ENCODE measurements at places on chromosomes 3 and 15. TPM values are rescaled to one million over a fixed set of nuclear protein-coding genes. Genes with fewer than 3 reads are reported as not detected.

DNA sequence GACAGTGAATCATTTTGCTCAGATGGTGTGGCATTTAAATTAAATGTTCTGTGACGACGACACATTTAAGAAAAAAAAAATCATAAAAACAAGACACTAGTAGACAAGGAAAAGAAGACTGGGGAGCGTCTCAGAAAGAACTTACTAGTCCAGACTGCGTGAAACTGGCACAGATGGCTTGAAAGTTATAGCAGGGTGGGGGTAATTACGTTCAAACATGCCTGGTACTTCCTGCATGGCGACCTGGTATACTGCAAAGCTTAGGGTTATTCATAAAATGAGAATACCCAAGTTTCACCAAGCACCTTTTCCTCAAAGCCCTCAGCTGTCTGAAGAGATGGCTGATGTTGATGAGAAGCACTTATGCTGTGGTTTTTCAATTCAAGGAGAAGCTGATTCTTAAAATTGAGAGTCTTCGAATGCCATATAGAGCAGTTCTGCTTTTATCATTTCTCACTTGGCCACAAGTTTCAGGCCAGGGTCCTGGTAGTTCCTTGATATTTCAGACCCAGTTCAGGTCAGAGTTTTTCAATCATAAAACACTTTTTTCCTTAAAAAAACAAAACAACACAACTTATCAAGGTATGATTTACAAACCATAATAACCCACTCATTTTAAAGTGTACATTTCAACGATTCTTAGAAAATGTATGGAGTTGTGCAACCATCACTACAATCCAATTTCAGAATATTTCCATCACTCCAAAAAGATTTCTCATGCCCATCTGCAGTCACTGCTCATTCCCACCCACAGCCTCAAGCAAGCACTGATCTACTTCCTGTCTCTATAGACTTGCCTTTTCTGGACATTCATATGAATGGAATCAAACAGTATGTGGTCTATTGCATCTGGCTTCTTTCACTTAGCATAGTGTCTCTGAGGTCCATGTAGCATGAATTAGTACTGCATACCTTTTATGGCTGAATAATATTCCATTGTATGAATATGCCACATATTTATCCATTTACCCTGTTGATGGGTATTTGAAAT, 24.7 kb downstream of the PCOLCE2 start:
- H3K4me1 ChIP-seq: no peaks in the 10 kb centered on the region
- H3K27ac ChIP-seq: no peak overlapping the region
- no peak overlapping the region for H3K4me3 ChIP-seq
- no peaks in the 10 kb centered on the region for H3K36me3 ChIP-seq

DNA sequence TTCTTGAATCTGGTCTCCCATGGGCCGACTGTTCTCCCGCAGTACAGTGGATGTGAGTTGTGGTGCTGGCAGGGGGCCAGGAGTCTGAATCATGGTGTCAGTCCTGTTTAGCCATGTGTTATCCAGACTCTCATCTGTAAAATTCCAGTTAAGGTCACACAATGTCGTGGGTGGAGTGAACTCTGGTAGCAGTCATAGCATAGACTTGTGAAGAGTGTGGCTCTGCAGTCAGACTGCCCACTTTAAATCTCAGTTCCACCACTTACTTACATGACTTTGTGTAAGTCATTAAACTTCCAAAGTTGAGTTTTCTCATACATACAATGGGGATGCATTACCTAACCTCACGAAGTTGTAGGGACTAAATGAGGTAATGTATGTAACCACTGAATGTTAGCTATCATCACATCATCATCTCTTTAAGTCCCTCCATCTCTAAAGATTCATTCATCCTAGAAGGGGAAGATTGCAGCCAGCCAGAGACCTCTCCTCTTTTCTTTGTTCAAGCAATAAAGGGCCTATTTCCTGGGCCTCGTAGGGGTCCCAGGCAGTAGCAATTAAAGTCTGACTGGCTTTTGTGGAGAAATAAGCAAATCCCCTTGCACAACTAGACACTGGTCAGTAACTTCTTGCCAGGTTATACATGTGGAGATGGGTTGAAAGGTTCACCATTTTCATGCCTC, 93.9 kb downstream of the PCCB start:
- no peak overlapping the region for H3K4me3 ChIP-seq
- peak; percentile 79 for DNase-seq
- no peaks in the 10 kb centered on the region for H3K36me3 ChIP-seq
- peak overlapping the region; percentile 15 for H3K27ac ChIP-seq
- H3K27me3 ChIP-seq: no peaks in the 10 kb centered on the region

DNA sequence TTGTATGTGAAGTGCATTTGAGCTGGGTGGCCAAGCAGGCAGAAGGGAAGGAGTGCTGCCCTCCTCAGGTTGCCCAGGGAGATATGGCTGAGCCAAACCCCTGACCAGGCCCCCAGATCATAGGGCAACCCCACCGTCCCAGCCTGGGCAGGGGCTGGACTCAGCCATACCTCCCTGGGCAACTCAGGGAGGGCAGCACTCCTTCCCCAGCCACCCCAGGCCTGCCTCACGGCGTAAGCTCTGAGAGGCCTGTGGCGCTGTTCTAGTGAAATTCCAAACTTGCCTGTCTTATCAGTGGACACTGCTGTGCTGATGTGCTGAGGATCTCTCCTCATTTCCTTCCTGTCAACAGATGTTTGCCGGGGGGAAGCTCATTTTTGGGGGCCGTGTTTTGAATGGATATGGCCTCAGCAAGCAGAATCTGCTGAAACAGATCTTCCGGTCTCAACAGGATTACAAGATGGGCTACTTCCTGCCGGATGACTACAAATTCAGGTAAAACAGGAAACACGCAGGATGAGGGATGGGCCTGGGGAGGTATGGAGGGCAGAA, 57.6 kb upstream of the FGD5 start:
- H3K4me1 ChIP-seq: no peaks in the 10 kb centered on the region
- no peaks in the 10 kb centered on the region for H3K36me3 ChIP-seq
- no peak for DNase-seq
- H3K27ac ChIP-seq: no peak overlapping the region

- H3K4me1 ChIP-seq: no peaks in the 10 kb centered on the region
- H3K27me3 ChIP-seq: no peaks in the 10 kb centered on the region
- H3K36me3 ChIP-seq: no peaks in the 10 kb centered on the region
- no peak overlapping the region for H3K27ac ChIP-seq
- no peak for DNase-seq
Observed at GRCh38 chr3:163786416-163786815, 1291.9 kb downstream of the SI start.

DNA sequence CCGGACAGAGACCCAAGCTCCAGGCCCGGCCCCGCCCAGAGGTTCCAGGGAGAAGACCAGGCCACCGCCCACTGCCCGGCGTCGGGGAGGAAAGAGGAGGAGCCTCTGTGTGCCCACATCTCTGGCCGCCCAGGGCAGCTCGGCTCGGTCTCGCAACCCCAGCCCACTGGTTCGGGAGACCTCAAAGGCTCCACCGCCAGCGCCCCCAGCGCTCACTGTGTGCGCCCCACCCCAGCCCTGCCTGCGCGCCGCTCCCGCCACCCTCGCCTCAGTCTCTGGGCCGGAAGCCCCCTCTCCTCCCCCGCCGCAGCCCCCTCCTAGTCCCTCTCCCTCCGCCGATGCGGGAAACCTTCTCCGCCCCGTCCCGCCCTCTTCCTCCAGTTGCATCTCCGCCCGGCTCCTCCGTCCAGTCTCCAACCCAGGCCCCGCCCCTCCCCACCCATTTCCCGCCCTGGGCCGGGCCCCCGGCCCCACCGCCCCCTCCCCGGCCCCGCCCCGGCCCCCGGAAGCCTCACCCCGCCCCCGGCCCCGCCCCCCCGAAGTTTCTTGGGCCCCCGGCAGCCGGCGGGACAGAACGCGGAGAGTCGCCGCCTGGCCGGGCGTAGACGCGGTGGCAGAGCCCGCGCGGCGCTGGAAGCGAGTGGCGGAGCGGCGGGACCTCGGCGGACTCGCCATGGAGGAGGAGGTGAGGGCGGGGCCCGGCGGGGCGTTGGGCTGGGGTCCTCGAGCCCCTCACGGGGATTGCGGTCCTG, at the start of gene PLEKHO2:
PLEKHO2 (plus strand) TSS at position 572 of the 752 bp plus-strand sequence; CDS start at position 674, 102 bp downstream.
- peak; percentile 89 for DNase-seq
- H3K27ac ChIP-seq: peak within 1 kb of the TSS; percentile 91
- H3K36me3 ChIP-seq: no peaks in the 10 kb centered on the region
- peaks cover 22% of the 10 kb centered on the region for H3K4me1 ChIP-seq
- H3K27me3 ChIP-seq: no peaks in the 10 kb centered on the region

DNA sequence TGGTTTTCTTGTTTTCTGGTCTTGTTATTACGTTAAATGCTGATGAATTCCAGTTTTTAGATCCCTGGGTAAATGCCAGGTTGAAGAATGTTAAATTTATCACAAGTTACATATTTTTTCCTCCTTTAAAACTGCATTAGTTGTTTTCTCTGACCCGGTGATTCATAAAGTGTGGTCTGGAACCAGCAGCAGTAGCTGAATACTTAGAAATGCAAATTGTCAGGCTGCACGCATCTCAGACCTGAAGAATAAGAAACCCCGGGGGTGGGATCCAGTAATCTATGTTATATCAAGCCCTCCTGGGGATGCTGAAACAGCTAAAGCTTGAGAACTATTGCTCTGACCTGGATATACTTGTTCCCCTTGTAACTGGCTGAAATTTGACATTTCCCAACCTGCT, 69.1 kb downstream of the PEX5L start:
- no peaks in the 10 kb centered on the region for H3K4me1 ChIP-seq
- DNase-seq: no peak
- H3K27ac ChIP-seq: no peak overlapping the region
- no peaks in the 10 kb centered on the region for H3K36me3 ChIP-seq

GRCh38 chr3:61964566-61964965, 403.2 kb downstream of the PTPRG start:
- no peak for DNase-seq
- peaks cover 20% of the 10 kb centered on the region for H3K4me1 ChIP-seq
- no peak overlapping the region for H3K4me3 ChIP-seq
- H3K27me3 ChIP-seq: no peaks in the 10 kb centered on the region
- H3K36me3 ChIP-seq: no peaks in the 10 kb centered on the region
- no peak overlapping the region for H3K27ac ChIP-seq

DNA sequence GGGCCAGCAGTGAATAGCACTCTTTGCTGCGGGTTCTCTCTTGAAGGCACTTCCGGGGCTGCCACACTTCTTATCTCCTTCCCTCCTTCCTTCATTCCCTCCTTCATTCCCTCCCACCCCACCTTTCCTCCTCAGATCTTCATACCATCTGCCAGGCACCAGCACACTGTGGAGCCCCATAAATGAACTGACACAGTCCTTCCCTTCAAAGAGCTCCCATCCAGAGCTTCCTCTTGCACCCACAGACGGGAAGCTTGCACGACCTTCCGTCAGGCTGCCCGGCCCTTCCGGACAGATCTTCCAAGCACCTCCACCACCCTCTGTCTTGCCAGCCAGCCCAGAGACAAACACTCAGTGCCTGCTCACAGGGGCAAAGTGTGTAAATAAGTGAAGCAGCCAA, 65.4 kb upstream of the HERC1 start:
- H3K27me3 ChIP-seq: no peaks in the 10 kb centered on the region
- no peaks in the 10 kb centered on the region for H3K36me3 ChIP-seq
- no peak overlapping the region for H3K4me3 ChIP-seq

DNA sequence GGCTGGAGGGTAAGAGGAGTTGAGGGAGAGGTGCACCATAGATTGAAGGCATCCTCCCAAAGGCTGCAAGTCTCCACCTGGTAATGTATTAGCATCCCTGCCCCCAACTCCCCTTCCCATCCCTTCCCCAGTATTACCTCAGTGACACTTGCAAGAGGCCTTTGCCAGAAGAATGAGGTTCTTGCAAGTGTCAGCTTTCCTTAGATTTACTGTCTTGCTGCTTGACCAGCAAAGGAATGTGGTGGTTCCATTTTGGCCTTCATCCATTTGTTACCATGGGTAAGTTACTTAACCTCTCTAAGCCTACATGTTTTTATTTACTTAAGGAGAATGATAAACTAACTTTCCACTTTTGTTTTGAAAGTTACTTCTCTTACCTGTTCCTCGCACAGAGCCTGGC, 108.9 kb downstream of the LRTM1 start:
- H3K36me3 ChIP-seq: no peaks in the 10 kb centered on the region
- no peak overlapping the region for H3K4me3 ChIP-seq
- no peaks in the 10 kb centered on the region for H3K27me3 ChIP-seq
- H3K4me1 ChIP-seq: peaks cover 3% of the 10 kb centered on the region
- no peak overlapping the region for H3K27ac ChIP-seq
- DNase-seq: no peak

DNA sequence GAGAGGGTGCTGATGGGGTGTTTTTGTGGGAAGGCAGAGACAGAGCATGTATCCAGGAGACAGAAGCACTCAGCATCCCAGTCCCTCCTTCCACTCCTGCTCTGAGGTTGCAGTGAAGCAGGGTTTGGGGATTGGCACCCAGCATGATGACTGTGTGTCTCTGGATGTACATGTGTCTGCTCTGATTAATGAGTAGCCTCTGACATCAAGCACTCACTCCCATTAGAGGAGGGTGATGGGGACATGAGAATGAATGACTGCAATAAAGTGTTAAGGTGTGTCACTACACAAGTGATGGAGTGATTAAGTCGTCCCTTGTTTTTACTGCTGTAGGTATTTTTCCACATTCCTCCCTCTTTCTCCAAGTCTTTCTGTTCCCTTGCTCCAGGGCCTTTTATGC, 9.6 kb upstream of the MYZAP start:
- no peak overlapping the region for H3K27ac ChIP-seq
- DNase-seq: no peak
- no peaks in the 10 kb centered on the region for H3K27me3 ChIP-seq
- H3K4me1 ChIP-seq: no peaks in the 10 kb centered on the region

Gene GOLGA6L4
- total RNA-seq: 4.9 TPM

Gene TOP2B
- total RNA-seq: 78.9 TPM

Gene MUSTN1
- total RNA-seq: 21.0 TPM

All from thoracic aorta (tissue), 2 donors.